CD4-positive, alpha-beta T cell treated with Interleukin-15 for 1 hour (primary cell): ENCODE measurements at places on chromosomes 6 and 20.

- DNase-seq = no peak
Measured at GRCh38 chr6:74182992-74183391, 487.0 kb downstream of the CD109 start.

DNA sequence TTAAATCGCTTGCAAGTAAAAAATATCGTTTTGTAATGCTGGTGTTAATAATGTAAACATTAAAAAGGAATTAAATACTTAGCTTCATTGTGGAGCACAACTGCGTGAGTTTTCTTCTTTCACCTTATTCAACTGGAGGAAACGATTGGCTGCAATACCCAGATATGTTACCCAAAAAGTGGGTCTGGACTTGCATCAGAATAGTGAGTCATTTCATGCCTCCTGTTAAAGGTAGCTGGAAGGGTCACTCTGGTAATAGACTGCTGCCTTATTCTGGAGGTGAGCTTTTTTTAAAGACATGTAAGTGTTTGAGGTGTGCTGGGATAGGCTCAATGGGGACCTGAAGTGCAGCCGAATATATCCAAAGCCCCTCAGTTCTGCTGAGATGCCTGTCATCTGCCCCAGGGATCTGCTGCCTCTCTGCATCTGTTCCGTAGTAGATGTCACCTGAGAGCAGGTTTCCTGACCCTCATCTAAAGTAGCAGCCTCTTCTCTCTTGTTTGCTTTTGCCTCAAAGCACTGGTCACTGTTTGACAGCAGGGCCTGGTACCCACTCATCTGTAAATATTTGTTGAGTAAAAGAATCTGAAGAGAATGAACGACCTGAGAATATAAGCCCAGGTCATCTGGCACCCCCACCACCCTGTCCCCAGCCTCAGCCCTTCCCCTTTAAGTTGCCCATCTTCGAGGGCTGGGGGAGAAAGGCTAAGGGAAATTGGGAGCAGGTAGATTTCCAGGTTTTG is 5.6 kb upstream of the UQCC2 start:
- no peak for DNase-seq

GRCh38 chr6:139406577-139407343 is 32.3 kb upstream of the CITED2 start:
- no peak for DNase-seq

DNA sequence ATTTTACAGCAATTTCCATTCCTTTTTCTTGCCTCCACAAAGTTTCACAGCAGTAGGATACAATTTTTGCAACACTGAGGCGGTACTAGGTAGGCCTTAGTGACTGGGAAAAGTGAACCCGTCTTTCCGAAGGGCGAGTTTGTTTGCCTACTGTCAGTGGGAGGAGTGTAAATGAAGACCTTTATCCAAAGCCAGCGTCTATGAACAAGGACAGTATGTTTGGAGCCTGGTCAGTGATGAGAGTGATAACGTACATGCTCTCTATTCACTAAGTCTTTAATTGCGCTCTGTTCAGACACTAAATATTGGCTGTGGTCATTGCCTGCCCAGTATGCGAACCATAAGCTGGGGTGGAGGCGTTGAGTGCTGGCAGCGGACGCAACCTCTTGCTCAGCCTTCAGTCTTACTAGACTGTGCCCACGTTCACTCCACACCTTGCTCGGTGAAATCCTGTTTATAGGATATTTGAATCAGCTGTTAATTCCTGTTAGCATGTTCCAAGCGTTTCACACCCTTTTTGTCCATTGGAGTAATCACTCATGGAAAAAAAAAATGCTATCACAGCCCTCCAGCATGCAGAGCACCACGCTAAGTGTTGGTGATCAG is 145.5 kb downstream of the TMEM242 start:
- DNase-seq = no peak
